OCI-M1 (cell line): ENCODE measurements at places on chromosomes 2 and 18.

GRCh38 chr18:62551972-62552513, 29.2 kb downstream of the ZCCHC2 start:
- no peak for DNase-seq

DNA sequence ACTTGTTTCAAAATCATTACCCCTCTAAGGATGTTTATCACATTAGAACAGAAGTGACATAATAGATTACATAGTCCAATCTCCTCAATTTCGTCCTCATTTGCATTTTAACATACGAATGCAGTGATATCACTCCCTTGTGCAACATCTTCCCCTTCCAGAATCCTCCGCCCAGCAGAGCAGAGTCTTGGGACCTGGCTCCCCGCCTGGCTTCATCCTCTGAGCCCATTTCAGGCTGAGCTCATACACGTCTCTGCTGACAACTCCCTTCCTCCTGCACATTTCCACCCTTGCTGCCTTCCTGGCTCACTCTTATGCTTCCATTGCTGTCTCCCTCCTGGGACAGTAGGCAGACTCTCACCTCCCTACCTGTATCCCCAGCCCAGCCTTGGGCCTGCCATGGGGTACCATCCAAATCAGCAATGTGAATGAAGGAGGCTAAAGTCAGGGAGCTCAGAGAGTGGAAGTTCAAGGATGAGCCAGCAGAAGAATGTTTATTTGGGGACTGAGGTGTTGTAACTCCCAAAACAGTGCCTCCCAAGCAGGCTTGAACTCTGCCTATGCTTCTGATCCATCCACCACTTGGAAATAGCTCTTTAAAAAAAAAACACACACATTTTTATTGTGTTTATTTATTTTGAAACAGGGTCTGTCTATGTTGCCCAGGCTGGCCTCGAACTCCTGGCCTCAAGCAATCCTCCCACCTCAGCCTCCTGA, 165.2 kb downstream of the TMEM200C start:
- no peak for DNase-seq

GRCh38 chr2:160062292-160063005, at the start of gene PLA2R1:
Gene PLA2R1 (minus strand): TSS chr2:160062615. CDS start chr2:160062403, 212 bp downstream.
- no peak for DNase-seq

GRCh38 chr18:77635451-77635850, 385.8 kb downstream of the GALR1 start:
- no peak for DNase-seq

GRCh38 chr2:34031097-34031496, 432.0 kb upstream of the FAM98A start:
- no peak for DNase-seq

DNA sequence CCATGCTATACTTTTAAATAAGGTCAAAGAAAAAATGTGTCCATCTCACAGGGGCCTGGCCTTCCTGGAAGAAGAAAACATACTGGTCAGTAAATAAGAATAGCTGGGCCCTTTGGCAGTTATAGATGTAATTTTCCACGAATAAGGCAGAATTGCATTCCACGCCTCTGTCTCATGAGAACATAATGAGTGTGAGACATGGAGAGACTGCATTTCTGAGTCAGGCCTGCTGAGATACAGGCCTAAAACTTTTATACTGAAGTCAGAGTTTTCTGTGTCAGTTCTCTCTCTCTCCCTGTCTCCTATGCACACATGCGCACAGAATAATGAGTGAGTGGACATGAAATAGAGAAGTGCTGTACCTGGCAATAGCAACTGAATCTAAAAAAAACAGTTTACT, 20.4 kb upstream of the IL1R1 start:
- no peak for DNase-seq

GRCh38 chr2:219486380-219486959, 12.2 kb upstream of the GMPPA start:
- no peak for DNase-seq

DNA sequence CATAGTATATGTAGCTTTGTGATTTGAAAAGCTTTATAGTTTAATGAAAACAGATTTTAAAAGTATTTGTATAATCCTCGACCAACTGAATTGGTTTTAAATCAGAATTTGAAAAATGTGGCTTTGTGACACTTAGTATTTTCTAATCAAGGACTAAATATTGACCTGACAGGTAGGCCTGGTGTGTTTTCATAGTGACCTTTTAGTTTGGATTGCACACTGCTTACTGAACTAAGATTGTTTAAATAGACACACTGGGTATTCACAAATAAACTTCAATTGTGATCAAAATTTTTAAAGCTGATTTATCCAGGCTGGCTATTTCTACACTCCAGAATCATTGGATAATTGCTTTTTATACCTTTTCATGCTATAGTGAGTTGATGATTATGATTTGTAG, 31.8 kb upstream of the FAM237A start:
- no peak for DNase-seq

GRCh38 chr18:76699923-76700322, 122.4 kb upstream of the ZNF236 start:
- DNase-seq, result no peak

- no peak for DNase-seq
Measured at GRCh38 chr2:160742667-160743066, 249.1 kb upstream of the RBMS1 start.

GRCh38 chr2:100236166-100236565, 86.1 kb downstream of the LONRF2 start:
- no peak for DNase-seq

- peak; percentile 19 for DNase-seq
Measured at GRCh38 chr2:241741016-241741415, 6.6 kb downstream of the D2HGDH start.

- peak; percentile 55 for DNase-seq
Measured at GRCh38 chr18:22223254-22223964, 54.0 kb downstream of the GATA6 start.

GRCh38 chr2:10387033-10387432, 61.1 kb downstream of the ODC1 start:
- no peak for DNase-seq

- DNase-seq, result no peak
Measured at GRCh38 chr2:8662239-8662879, 19.5 kb upstream of the ID2 start.

- no peak for DNase-seq
Measured at GRCh38 chr2:234291765-234292204, 205.1 kb downstream of the ARL4C start.
